ENCODE measurements at places on chromosomes 5 and 9. TPM values are rescaled to one million over a fixed set of nuclear protein-coding genes. Genes with fewer than 3 reads are reported as not detected.

- no peak for DNase-seq
These were observed 60.2 kb downstream of the FBXO38 start for GRCh38 chr5:148443998-148444397.

DNA sequence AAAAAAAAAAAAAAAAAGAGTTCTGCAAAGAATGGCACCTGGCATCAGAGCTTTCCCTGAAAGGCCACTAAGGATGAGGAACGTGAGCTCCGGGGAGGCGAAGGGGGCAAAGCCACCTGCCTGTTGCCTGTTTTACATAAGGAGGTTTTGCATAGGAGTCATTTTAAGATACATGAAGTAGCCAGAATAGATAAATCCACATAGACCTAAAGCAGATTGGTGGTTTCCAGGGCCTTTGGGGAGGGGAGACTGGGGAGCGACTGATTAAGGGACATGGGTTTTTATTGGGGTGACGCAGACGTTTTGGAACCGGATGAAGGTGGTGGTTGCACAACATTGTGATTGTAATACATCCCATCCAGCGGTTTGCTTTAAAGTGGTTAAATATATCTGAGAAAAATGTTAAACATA lies 7.1 kb downstream of the NEK6 start:
- no peak for DNase-seq

DNA sequence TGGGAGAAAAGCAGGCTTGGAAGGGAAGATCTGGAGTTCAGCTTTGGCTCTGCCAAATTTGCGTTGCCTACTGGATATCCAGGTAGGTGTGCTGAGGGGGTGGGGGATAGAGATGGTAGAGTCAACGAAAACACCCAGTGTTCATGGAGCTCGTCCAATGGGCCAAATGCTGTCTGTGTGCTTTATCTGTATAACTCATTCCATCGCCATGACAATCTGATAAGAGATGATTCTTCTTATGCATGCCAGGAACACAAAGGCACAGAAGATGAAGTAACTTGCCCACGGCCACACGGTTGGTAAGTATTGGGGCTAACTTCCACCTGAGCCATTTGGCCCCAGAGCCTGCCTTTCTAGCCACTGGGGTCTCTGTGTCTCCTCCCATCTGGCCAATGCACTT lies 53.2 kb downstream of the BOD1 start:
- no peak for DNase-seq

DNA sequence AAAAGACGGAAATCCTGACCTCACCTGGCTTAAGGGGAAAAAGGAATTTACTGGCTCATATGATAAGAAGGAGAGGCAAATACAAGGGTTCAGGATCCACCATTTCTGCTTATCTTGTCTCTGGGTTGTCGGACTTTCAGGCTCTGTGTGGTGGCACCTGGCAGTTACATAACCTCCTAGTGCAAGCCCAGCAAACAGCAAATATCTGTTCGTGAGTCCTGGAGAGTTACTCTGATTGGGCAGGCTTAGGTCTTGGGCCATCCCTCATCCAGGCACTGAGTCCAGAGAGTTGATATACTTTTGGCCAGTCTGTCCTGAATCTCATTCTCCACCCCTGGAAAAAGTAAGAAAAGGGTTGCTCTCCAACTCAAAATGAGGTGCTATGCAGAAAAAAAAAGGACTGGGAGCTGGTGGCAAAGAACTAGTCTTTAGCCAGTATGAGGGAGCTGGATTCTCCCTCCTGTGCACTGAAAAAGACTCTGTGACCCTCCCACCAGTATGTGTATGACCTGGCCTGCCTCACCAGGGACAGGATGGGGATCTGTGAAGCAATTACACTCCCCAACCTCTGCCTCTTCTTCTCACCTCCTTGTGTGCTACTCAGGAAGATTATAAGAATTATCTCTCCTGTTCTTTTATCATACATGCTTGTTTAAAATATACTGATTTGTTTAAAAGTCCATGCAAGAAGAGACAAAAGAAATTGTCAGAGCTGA lies 282.9 kb downstream of the ARHGAP26 start:
- DNase-seq, result no peak

The RAB3C gene
- 0.53 TPM for total RNA-seq
